ENCODE measurements at places on chromosomes 1 and 21.

- no peak for DNase-seq
- H3K4me3 ChIP-seq = no peak overlapping the region
- peaks cover 12% of the 10 kb centered on the region for H3K36me3 ChIP-seq
- H3K27me3 ChIP-seq = no peaks in the 10 kb centered on the region
- peak overlapping the region; percentile 85 for H3K27ac ChIP-seq
- H3K4me1 ChIP-seq = peaks cover 2% of the 10 kb centered on the region
Measured at GRCh38 chr1:179105393-179105792, 23.5 kb downstream of the TOR3A start.

DNA sequence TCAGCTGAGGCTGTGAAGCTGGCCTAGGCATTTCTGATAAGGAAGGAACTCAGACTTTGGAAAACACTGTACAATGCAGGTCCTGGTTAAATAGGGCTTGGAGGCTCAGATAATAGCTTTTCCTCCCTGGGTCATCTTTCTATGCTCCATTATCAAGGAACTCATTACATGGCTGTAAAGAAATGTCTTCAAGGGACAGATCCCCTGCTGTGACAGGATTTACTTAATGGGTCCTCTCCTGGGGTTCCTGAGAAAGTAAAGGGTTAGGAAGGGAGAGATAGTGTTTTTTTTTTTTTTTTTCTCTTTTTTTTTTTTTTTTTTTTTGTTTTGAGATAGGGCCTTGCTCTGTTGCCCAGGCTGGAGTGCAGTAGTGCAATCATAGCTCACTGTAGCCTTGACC is 14.1 kb upstream of the SVBP start:
- peaks cover 1% of the 10 kb centered on the region for H3K36me3 ChIP-seq
- no peak overlapping the region for H3K4me3 ChIP-seq
- H3K27me3 ChIP-seq = no peaks in the 10 kb centered on the region
- H3K27ac ChIP-seq = no peak overlapping the region
- H3K4me1 ChIP-seq = peaks cover 9% of the 10 kb centered on the region
- DNase-seq = no peak

GRCh38 chr21:29481081-29481480 is 182.4 kb downstream of the BACH1 start:
- no peaks in the 10 kb centered on the region for H3K27me3 ChIP-seq
- no peak for DNase-seq
- H3K27ac ChIP-seq = no peak overlapping the region
- H3K4me1 ChIP-seq = peaks cover 12% of the 10 kb centered on the region
- peaks cover 5% of the 10 kb centered on the region for H3K36me3 ChIP-seq
- H3K4me3 ChIP-seq = no peak overlapping the region

GRCh38 chr1:183689762-183690204 is 36.7 kb upstream of the APOBEC4 start:
- peaks cover 5% of the 10 kb centered on the region for H3K4me1 ChIP-seq
- H3K27ac ChIP-seq = no peak overlapping the region
- no peak overlapping the region for H3K4me3 ChIP-seq
- no peaks in the 10 kb centered on the region for H3K36me3 ChIP-seq
- no peak for DNase-seq
- H3K27me3 ChIP-seq = no peaks in the 10 kb centered on the region

DNA sequence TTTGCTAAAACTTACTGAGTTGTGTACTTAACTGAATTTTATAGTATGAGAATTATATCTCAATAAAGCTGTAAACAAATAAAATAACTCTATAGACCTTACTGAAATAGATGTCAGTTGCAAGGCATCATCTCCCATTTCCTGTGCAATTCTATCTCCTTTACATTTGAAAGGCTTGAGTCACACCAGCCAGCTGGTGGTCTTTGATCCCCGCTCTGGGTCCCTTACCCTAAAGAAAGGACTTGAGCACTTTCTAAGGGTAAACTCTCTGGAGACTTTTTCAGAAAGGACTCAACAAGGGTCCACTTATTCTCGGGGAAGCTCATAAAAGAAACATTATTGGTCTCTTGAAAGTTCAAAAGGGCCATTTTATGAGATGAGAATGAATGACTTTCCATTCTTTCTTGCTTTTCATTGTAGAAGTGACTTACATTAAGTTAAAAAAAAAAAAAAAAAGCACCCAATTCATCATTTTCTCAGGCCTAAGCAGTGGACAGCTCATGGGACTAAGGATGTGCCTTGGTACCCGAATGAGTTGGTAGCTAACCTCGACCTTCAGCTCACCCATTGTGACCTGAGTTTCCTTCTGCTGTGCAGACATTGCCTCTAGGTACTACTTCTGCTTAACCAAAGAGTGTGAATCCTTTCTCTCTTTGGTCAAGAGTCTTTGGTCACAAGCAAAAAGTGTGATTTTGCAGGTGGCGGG is 147.0 kb upstream of the COA6 start:
- no peaks in the 10 kb centered on the region for H3K36me3 ChIP-seq
- no peak overlapping the region for H3K4me3 ChIP-seq
- H3K4me1 ChIP-seq = peaks cover 14% of the 10 kb centered on the region
- H3K27ac ChIP-seq = no peak overlapping the region

DNA sequence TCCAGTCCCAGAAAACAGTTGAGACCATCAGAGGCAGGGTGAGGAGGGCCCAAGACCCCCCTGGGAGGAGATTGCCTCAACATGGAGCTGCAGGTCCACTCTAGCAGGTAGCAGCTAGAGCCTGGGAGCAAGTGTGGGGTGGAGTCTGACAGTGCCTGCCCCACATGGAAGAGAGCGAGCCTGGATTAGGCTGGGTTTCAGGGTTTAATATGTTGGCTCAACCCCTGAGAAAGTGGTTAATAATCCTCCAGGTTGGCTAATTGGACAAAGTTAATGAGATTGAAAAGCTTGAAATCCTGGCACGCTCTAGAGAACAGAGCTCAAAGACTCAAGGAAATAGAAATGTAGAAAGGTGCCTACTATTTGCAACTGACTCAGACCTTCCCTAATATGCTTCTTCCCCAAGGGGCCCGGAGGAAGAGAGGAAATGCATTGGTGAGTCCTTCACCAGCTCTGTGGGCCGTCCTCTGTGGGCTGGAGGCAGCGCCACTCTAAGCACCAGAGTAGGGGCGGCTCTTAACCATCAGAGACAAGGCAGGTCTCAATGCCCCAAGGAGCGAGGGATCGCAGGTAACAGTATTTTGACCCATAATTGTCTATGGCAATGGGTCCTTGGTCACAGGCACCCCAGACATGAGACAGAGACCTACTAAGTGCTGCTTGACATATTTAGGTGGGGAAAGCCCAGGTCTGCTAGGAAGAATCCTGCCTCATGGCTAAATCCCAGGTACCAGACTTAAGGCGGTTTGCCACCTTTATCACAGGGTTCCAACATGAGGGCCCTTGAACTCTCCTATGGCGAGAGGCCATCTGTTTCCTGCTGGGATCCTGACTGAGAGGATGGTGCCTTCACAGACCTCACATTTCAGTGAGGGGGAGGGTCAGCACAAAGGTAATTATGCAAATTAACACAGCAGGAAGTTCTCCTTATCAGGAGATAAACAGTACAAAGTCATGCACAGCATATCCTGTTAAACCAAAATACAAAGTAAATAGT is 33.8 kb downstream of the RSPH1 start:
- H3K27me3 ChIP-seq = no peaks in the 10 kb centered on the region
- DNase-seq = no peak
- H3K36me3 ChIP-seq = no peaks in the 10 kb centered on the region
- peaks cover 61% of the 10 kb centered on the region for H3K4me1 ChIP-seq
- H3K27ac ChIP-seq = peak overlapping the region; percentile 47
- no peak overlapping the region for H3K4me3 ChIP-seq

GRCh38 chr21:45525153-45525909 is 16.9 kb downstream of the SLC19A1 start:
- no peak for DNase-seq
- H3K36me3 ChIP-seq = peaks cover 34% of the 10 kb centered on the region
- no peaks in the 10 kb centered on the region for H3K4me1 ChIP-seq
- H3K27me3 ChIP-seq = no peaks in the 10 kb centered on the region
- no peak overlapping the region for H3K4me3 ChIP-seq

GRCh38 chr1:1144122-1144842 is 28.4 kb upstream of the C1orf159 start:
- H3K4me1 ChIP-seq = no peaks in the 10 kb centered on the region
- peaks cover 6% of the 10 kb centered on the region for H3K27me3 ChIP-seq
- H3K27ac ChIP-seq = no peak overlapping the region
- DNase-seq = no peak
- H3K36me3 ChIP-seq = no peaks in the 10 kb centered on the region

DNA sequence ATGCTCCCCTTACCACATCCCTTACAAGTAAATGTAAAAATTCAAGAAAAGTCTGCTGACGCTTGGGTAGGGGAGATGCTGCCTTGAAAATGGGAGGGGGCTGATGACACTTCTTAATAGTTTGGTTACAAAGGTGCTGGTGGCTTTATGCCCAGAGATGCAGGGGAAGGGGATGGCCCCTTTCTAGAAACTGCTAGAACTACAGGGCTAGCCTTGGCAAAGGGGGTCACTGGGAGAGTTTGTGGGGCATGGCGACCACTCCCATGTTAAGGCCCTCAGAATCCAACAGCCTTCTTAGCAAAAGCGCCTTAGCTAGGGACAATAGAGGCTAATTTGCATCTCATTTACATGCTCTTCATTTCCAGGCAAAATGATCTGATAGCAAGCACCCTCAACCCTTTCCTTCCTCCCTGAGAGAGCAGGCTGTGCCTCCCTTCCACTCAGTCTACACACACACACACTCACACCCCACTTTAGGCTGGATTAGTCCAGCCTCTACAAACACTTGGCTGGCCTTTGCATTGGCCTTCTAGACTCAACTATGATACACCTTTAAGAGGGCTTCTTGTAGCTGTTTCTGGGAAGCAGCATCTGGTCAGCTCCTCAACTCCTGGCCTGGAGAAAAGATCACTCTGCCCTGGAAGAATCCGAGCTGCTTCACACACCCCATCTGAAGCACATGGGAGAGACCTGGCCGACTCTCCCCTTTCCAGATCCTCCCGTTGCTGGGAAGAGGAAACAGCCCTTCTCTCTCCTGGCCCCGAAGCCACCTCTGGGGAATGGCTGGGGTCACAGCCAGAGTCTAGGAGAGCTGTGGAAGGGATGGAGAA is 1.7 kb downstream of the SEMA6C start:
- no peak overlapping the region for H3K27ac ChIP-seq
- peaks cover 16% of the 10 kb centered on the region for H3K27me3 ChIP-seq
- DNase-seq = no peak
- H3K4me1 ChIP-seq = peaks cover 10% of the 10 kb centered on the region

- H3K4me3 ChIP-seq = no peak overlapping the region
- H3K27me3 ChIP-seq = no peaks in the 10 kb centered on the region
- H3K27ac ChIP-seq = no peak overlapping the region
- H3K36me3 ChIP-seq = no peaks in the 10 kb centered on the region
Measured at GRCh38 chr1:210821615-210822014, 312.3 kb downstream of the KCNH1 start.

GRCh38 chr1:230273141-230273710 is 152.9 kb downstream of the PGBD5 start:
- peaks cover 10% of the 10 kb centered on the region for H3K36me3 ChIP-seq
- no peak overlapping the region for H3K27ac ChIP-seq
- DNase-seq = no peak
- no peaks in the 10 kb centered on the region for H3K27me3 ChIP-seq

- peaks cover 16% of the 10 kb centered on the region for H3K27me3 ChIP-seq
- H3K27ac ChIP-seq = peak within 1 kb of the TSS; percentile 92
- H3K36me3 ChIP-seq = no peaks in the 10 kb centered on the region
- H3K4me1 ChIP-seq = peaks cover 16% of the 10 kb centered on the region
- peak within 1 kb of the TSS; percentile 69 for H3K4me3 ChIP-seq
Measured at GRCh38 chr1:1358433-1359271, at the start of gene MXRA8. MXRA8 (minus strand) TSS chr1:1358555; CDS start chr1:1358504, 51 bp downstream.

GRCh38 chr1:217660353-217661062 is 29.4 kb downstream of the SPATA17 start:
- DNase-seq = no peak
- H3K36me3 ChIP-seq = peaks cover 2% of the 10 kb centered on the region
- no peaks in the 10 kb centered on the region for H3K27me3 ChIP-seq
- H3K4me1 ChIP-seq = no peaks in the 10 kb centered on the region
- no peak overlapping the region for H3K27ac ChIP-seq
- H3K4me3 ChIP-seq = no peak overlapping the region

- DNase-seq = no peak
- no peak overlapping the region for H3K27ac ChIP-seq
- peaks cover 20% of the 10 kb centered on the region for H3K4me1 ChIP-seq
- peaks cover 7% of the 10 kb centered on the region for H3K36me3 ChIP-seq
- no peaks in the 10 kb centered on the region for H3K27me3 ChIP-seq
Measured at GRCh38 chr1:220785166-220786056, 1.3 kb upstream of the MTARC1 start.

GRCh38 chr1:166064313-166064926 is 102.4 kb downstream of the FAM78B start:
- H3K27ac ChIP-seq = no peak overlapping the region
- H3K4me3 ChIP-seq = no peak overlapping the region
- H3K36me3 ChIP-seq = no peaks in the 10 kb centered on the region
- no peaks in the 10 kb centered on the region for H3K4me1 ChIP-seq
- DNase-seq = no peak

DNA sequence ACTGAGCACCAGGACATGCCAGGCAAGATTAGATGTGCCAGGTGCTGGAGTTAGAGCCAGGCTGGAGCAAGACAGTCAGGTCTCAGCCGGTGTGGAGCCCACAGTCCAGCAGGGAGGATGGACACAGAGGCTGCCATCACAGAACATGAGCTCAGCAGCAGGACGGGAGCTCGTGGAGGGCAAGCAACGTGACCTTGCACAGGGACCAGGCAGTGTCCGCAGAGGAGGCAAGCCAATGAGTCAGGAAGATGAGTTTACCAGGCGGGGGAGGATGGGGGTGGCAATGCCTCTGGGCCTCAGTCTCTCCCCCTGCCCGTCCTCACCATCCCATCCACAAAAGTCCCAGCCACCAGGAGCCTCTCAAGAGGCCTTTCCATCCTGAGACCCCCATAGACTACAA is 20.7 kb upstream of the ZC3H12A start:
- no peak for DNase-seq
- H3K4me3 ChIP-seq = no peak overlapping the region
- H3K4me1 ChIP-seq = no peaks in the 10 kb centered on the region
- peaks cover 8% of the 10 kb centered on the region for H3K27me3 ChIP-seq
- H3K36me3 ChIP-seq = no peaks in the 10 kb centered on the region
- no peak overlapping the region for H3K27ac ChIP-seq

DNA sequence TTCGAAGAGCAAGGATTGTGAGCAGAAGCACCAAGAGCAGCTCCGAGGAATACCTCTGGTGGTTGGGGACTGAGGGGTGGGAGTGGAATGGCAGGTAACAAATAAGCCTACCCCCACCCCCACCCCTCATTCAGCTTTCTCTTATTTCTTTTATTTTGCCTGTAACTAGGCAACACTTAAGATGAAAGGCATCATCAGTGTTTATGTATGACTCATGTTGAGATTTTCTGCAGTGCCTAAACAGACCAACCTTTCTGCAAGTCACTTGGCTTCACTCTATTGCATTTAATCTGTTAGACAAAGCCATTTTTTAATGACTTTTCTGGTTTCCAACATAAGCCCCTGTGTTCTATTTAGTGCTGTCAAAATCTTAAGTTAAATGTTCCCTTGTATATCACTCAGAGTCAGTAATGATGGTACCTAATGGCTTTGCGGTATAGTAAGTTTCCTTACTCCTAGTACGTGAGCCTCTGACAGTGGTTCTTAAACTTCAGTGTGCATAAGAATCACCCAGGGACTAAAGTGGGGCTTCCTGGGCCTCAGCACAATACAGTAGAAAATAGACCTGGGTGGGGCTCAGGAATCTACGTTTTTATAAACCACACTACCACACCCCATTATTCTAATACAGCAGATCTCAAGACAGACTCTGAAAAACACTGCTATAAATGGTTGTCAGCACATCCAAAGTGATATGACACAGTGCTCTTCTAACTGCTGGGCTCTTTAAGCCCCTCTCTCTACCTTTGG is 19.9 kb downstream of the CASQ2 start:
- H3K4me1 ChIP-seq = no peaks in the 10 kb centered on the region
- H3K27ac ChIP-seq = no peak overlapping the region
- DNase-seq = no peak
- H3K27me3 ChIP-seq = peaks cover 4% of the 10 kb centered on the region
- H3K4me3 ChIP-seq = no peak overlapping the region
